AG08395 (cell line): ENCODE measurements at places on chromosomes 12 and 14.

DNA sequence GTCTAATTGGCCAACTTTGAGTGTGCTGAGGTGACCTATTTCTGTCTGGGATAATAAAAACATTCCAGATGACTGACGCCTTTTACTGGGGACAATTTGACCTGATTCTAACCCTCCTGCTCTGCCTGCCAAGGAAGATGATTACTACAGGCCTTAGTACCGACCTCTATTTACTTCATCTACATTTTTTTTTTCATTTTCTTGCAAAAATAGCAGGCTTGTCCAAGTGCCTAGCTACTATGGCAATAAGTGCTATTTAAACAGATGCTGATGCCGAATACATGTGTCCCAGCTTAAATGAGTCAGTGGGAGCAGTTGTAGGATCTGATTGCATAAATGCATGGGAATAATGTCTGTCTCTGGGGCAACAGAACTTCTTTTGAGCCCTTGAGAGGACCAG, 254.3 kb downstream of the RGS6 start:
- no peak for DNase-seq

DNA sequence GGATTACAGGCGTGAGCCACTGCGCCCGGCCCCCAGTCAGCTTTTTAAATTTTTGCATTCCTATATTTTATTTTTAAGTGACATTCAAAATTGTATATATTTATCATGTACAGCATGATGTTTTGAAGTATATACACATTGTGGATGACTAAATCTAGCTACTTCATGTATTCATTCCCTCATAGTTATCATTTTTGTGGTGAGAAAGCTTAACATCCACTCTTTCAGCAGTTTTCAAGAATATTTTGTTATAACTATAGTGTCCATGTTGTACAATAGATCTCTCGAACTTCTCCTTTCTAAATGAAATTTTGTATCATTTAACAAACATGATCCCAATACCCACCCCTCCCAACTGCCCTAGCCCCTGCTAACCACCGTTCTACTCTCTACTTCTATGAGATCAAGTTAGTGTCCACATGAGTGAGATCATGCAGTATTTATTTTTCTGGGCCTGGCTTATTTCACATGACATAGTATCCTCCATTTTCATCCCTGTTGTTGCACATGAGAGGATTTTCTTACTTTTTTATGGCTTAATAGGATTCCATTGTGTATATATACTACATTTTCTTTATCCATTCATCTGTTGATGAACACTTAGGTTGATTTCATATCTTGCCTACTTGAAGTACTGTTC, 8.8 kb upstream of the HEBP1 start:
- peak; percentile 15 for DNase-seq

DNA sequence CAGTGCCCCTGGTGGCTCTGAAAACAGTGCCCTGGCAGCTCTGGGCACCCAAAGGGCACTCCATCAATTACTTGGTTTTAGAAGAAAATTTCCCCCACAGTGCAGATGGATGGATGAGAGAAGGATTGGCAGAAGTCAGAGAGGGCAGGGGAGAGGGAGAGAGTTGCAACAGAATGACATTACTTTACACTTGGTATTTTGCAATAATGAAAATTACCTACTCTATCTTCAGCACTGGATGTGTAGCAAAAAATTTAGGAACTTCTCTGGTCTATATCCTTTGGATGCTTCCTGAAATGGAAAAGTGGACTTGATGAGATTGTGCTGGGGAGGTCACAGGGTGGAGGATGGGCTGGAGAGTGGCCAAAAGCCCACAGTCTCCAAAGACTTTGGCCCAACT, 193.2 kb downstream of the CHST11 start:
- no peak for DNase-seq

DNA sequence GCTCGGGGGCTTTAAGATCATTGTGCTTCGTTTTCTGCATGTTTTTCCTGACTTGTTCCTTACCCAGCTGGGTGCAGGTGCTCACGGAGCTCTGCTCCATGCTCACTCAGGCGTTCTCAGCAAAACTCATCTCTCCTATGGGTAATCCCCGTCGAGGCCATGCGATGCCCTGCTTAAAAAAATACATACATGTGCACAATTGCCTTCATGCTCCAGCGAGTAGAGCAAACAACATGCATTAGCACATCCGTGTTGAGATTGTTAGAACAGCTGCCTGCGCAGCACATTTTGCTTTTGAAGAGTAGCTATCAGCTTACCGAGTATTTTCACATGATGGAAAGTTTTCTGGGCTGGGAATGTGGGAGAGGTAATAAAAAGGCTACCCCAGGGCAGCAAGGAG, 16.2 kb downstream of the AACS start:
- DNase-seq = no peak

- no peak for DNase-seq
Measured at GRCh38 chr12:24861766-24862540, 86.9 kb downstream of the BCAT1 start.

- DNase-seq = peak; percentile 24
Measured at GRCh38 chr12:117134059-117134458, 34.8 kb upstream of the TESC start.

GRCh38 chr12:122123051-122123760, 44.6 kb downstream of the MLXIP start:
- peak; percentile 79 for DNase-seq

- DNase-seq = no peak
Measured at GRCh38 chr12:49541911-49542505, 3.2 kb downstream of the KCNH3 start.

DNA sequence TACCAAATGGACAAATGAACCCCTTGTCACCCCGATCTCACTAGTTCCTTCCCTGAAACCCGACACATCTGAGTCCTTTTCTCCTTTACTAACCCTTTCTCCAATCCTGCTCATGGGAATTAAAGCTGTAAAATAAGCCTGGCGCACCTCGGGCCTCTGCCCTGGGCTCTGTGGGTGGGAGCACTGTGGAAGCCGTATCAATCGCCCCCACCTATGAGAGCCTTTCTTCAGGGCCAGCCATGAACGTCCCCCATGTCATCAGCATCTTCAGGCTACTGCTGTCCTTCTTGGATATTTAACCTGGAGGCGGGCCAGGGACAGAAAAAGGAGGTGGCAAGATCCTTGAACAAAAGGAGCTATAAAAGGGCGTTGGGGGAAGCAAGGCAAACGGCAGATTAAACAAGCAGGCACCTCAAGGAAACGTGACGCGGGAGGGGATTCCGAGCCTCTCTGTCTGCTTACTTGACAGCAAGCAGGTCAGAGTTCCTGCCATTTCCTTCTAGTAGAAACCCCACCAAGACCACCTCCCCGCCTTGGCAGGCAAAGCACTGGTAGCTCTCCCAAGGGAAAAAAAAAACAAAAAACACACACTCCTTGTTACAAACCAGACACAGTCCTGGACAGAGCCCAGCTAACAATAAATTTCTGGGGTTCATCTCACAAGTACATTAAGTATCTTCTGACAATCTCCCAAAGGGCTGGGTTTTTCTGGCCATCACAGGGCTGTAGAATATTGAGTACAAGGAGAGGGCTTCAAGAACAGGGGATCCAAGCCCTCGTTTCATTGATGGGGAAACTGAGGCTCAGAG, 62.9 kb downstream of the DPF3 start:
- no peak for DNase-seq

- peak; percentile 94 for DNase-seq
Measured at GRCh38 chr14:105363847-105364708, 34.3 kb upstream of the TEX22 start.

DNA sequence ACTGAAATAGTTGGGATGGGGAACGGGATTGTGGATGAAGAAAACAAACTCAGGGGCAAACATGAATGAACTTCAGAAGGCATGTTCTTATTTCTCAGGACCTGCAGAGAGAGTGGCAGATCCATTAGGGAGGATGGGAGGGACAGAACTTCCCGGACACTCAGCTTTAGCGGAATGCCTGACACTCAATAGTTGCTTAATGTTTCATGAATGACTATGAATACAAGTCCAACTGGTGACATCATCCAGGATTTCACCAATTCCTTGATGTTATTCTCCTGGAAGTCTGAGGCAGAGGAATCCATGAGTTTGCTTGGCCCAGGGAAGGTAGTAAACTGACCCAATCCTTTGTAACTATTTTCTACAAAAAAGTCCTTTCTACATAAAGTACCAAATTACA, 37.8 kb upstream of the LRRC10 start:
- peak; percentile 77 for DNase-seq

DNA sequence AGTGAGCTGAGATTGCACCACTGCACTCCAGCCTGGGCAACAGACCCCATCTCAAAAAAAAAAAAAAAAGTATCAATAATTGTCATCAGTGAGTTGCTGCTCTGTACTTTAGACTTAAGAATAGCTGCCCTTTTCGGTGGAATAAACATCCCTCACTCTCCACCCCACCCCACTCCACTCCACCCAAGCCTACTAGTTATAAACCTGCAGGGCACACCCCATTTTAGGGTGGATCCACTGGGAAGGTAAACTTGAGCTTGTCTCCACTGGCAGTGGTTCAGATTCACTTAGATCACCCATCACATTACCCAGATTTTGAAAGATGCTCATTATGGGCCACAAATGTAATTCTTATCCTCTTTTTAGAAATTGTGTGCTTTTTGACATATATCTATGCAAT, 106.4 kb downstream of the GPR135 start:
- DNase-seq = no peak

DNA sequence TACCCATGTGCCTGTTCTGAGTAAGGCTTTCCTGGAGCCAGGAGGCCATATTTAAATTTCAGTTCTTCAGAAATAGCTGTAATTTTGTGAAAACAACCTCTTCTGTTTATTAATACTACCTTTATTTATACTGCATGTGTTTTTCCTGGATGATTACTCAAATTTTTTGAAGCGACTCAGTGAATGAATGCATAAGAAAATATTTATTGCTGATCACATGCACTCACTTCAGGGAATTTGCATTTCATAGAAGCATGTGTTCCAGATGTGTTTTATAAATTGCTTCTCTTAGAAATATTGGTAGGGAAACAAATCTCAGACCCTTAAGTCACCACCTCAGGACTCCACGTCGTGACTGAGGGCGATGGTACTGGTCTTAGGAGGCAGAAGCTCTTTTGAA, 21.8 kb upstream of the DCN start:
- DNase-seq = no peak

GRCh38 chr14:73741876-73742519, 27.8 kb upstream of the PNMA1 start:
- no peak for DNase-seq

DNA sequence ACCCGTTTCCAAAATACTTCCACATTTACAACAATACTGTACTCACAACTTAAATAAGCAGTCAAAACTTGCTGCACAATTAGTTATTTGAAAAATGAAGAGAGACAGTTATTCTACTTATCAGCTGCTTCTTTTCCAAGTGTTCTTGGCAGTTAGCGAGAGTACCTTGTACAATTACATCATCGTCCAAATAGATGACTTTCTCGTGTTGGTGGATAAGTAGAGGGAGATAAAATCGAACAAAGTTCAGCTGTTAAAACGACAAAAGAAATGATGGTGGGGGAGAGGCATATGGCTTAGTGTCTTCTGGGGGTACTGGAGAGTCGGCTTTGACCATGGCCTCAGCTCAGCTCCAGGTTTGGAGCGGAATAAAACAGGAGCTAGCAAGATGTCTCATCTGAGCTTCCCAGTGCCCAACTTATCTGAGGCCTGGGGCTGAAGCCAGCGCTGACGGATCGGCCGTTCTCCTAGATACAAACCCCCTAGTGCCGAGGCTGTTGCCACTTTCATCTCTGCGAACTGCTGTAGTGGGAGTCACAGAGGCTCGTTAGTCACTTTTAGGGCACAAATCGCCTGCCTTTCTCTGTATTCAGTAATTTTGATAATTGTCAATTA, 31.7 kb downstream of the TDG start:
- DNase-seq = no peak
